Pulmonary artery endothelial cell (primary cell): ENCODE measurements at places on chromosomes 6 and 20.

- DNase-seq: no peak
Observed at GRCh38 chr6:125477156-125477555, 175.4 kb upstream of the HDDC2 start.

- no peak for DNase-seq
Observed at GRCh38 chr6:63307581-63308246, 12.1 kb downstream of the LGSN start.

- no peak for DNase-seq
Observed at GRCh38 chr6:128036808-128037570, 136.1 kb upstream of the THEMIS start.

GRCh38 chr20:19735446-19735845 lies 22.6 kb upstream of the RIN2 start:
- peak; percentile 77 for DNase-seq

DNA sequence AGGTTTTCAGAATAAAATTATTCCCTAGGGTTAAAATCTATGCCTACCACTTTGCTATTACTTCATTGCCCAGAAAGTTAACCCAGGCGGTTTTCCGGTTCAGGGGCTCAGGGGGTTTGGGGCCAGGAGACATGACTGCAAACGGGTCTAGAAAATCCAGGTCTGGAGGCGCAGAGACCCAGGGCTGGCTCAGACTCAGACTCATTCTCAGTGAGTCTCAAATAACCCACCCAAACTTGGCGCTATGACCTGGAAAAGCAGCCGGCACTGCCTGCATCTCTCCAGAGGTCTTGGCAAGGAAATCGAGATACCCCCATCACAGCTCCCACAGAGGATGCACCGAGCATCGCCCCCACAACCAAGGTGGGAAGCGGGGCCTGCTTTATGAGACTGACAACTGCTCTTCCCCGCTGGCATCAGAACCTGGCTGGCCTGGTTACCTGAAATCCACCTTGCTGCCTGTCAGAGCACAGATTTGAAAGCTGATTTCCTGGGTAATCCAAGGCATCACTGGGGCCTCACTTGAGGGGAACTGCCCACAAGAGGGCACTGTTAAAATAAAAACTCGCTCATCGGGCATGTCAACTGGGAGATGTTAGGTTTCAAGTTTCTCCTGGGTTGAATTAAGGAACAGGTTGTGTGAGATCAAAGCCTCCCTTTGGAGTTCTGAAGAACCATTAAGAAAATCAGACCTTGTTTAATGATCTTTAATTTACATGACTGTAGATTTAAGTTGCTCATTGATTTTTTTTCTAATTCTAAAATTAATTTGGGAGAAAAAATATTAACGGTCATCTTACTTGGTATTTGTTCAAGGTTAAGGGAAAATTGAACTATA lies 55.1 kb downstream of the KIF16B start:
- no peak for DNase-seq

GRCh38 chr6:138107078-138107751 lies at the start of gene PERP:
PERP (minus strand) TSS chr6:138107419; CDS start chr6:138107340, 79 bp downstream.
- DNase-seq: no peak

- DNase-seq: no peak
Observed at GRCh38 chr6:127332383-127332961, 10.9 kb downstream of the ECHDC1 start.

GRCh38 chr6:169971081-169971861 lies 219.8 kb downstream of the ERMARD start:
- no peak for DNase-seq

DNA sequence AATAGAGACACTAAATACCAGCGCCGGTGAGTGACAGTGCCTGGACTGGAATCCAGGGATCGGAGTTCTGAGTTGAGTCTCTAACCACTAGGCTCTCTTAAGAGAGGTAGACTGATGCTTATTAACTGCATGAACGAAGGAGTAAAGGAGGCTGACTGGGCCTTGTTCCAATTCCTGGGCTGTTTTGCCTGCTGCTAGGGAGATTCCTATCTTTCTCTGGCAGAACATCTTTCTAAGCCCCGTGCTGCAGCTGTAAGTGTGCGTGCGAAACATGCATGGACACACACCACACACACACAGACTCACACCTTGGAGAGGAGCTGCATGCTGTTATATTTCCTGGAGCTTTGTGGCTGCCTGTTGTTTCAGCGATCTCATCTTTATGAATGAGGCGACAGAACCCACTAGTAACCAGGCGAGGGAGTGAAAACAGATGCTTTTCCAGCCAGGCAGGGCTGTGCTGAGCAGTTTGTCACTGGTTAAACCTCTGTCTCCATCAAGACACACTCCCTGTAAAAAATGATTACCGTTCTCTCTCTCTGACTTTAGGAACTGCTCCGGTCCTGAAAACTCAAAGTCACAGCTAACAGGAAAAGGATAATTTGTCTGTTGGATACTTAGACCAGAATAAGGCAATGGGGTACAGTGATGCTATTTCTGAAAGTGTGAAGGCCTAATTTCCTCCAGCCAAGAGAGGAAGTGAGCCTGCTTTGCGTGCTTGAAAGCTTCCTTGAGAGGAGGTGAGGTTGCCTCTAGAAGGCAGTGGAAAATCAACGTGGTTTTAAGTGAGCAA lies 157.4 kb upstream of the ZNF217 start:
- DNase-seq: no peak

- DNase-seq: no peak
Observed at GRCh38 chr6:69398729-69399128, 398.1 kb downstream of the LMBRD1 start.

- no peak for DNase-seq
Observed at GRCh38 chr20:36717657-36718056, 28.2 kb downstream of the NDRG3 start.

- no peak for DNase-seq
Observed at GRCh38 chr6:77678048-77678447, 25.2 kb downstream of the MEI4 start.

DNA sequence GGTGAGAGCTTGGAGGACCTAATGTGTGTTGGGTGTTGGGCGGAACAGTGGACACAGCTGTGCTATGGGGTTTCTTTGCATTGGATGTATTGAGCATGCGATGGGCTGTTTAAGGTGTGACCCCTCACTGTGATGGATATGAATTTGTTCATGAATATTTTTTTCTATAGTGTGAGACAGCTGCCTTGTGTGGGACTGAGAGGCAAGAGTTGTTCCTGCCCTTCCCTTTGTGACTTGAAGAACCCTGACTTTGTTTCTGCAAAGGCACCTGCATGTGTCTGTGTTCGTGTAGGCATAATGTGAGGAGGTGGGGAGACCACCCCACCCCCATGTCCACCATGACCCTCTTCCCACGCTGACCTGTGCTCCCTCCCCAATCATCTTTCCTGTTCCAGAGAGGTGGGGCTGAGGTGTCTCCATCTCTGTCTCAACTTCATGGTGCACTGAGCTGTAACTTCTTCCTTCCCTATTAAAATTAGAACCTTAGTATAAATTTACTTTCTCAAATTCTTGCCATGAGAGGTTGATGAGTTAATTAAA lies 3.0 kb downstream of the HLA-A start:
- DNase-seq: no peak

DNA sequence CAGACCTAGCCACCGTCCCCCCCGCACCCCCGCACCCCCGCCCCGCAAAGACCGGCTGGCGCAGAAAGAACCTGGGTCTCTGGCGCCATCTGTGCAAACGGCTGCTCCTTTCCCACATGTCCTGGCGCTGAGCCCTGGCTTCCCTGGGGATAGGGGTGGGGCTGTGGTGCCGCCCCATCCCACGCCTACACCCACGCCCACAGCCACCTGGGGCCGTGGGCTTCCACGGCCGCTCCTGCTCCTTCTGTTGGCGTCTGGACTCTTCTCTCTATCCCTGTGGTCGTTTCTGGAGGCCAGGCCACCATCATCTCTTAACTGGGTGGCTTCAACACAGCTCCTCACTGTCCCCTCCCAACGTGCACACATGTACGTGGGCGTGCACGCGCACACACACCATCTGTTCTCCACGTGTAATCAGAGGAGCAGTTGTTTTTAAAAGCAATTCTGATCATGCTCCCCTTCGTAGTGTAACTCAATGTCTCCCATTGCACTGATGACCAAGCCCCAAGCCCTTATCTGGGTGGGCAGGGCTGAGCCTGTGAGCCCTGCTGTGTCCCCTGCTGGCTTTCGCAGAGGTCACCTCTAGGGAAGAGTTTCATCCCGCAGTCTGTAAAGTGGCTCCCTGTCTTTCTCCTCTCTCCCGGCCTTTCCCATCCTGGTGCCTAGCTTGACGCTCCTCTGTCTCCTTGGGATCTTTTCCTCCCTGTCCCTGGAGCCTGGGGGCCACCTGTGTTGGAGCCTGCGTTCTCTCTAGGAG lies 31.9 kb upstream of the FAM83D start:
- DNase-seq: no peak

DNA sequence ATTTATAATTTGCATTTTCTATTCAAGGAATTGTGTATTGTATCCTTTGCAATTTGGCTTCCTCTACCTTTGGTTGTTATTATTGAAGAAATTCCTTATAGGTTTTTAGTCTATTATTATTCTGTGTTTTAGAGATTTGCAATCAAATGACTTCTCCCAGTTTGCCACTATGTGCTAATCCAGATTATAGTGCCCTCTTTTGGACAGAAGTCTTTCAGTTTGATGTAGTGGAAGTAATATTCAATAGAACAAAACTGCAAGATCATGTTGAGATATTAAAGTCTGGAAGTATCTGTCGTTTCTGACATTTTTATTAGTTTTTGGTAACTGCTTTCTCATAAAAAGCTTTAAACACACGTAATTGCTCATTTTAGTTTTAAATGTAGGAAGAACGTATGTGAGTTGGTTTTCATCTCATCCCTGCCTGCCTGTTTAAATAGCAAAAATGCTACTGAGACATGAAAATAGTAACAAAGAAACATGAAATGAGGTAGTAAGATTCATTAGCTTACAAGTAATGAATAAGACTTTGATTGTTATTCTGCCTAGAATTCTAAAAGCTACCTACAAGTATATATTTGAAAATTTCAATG lies 72.8 kb downstream of the RTN4IP1 start:
- DNase-seq: no peak

DNA sequence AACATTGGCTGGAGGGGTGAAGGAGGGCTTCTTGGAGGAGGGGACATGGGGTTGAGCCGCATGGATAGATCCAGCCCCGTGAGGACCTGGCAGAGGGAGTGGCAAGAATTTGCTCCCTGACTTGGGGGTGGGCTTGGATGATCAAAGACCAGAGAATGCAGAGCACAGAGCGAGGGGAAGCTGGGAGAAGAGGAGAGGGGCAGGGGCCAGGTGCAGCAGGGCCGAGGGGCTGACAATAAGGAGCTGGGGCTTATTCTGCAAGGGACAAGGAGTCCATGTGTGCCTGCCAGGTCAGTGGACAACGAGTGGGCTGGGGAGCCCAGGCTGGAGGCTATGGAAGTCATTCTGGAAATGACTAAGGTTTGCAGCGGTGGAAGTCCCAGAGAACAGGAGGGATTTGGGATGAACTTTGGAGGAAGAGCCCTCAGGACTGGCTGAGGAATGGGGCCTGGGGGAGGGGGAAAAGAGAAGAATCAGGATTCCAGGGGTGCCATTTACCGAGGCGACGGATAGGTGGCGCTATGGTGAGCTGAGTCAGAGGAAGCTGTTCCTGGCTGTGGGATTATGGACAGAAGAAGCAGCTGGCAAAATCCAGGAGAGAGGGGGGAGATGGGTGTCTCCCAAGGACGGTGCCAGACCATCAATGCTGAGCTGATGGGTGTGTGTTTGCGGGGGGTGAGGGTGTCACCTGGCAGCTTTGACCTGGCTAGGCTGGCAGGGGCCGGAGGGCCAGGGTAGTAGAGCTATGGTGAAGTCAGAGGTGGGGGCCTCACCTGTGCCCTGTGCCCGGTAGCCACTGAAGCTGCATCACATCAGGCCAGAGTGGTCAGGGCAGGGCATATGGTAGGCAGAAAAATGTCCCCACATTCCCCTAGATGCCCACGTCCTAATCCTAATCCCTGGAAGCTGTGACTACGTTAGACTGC lies 7.8 kb downstream of the KCNG1 start:
- DNase-seq: peak; percentile 11

DNA sequence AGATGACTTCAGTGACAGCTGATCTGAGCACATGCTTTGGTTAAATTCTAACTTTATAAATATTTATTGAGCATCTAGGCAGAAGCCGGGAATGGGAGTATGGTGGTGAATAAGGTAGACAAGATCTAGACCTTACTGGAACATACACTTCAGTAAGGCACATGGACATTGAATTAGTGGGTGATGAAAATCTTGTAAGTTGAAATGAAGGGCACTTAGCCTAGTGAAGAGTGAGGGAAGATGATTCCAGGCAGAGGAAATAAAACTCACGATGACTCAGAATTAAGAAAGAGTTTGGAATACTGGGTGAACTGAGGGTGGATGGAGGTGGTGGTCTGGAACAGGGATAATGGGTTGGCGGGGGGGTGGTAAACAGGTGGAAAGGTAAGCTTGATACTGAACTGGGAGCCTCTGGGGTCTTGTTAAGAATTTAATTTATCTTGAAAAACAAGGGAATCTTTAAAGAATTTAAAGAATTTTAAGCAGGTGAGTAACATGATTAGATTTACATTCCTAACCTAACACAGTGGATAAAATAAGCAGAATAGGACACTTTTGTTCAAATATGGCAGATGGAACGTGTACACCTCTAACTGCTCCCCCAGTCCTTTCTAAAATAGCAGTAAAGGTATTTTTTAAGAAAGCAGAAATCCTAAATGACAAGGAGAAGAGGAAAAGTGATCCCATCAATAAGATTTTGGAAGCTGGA lies 75.2 kb upstream of the ARHGAP18 start:
- DNase-seq: no peak

GRCh38 chr20:53940907-53941545 lies 129.4 kb downstream of the BCAS1 start:
- DNase-seq: peak; percentile 70

DNA sequence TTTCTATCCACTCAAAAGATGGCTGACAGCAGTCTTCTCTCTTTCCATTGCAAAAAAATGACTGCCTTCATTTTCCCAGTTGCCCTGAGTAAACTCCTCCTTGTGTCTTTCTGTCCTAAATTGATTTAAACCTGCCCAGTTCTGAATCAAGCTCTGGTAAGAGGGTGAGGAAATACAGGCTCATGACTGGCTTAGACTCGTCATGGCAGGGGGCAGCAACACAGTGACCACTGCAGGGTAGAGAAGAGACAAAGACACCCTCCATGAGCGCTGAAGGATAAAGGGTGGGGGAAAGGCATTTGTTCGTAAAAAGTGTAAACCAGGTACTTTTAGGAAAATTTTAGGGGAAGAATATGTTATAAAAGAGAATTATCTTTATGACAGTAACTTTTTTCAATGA lies 738.2 kb upstream of the FLRT3 start:
- no peak for DNase-seq

- DNase-seq: no peak
Observed at GRCh38 chr6:161407581-161407980, 133.7 kb upstream of the AGPAT4 start.

GRCh38 chr6:89536231-89536630 lies 102.3 kb downstream of the LYRM2 start:
- no peak for DNase-seq

- DNase-seq: no peak
Observed at GRCh38 chr6:102114402-102114801, 720.9 kb downstream of the GRIK2 start.

DNA sequence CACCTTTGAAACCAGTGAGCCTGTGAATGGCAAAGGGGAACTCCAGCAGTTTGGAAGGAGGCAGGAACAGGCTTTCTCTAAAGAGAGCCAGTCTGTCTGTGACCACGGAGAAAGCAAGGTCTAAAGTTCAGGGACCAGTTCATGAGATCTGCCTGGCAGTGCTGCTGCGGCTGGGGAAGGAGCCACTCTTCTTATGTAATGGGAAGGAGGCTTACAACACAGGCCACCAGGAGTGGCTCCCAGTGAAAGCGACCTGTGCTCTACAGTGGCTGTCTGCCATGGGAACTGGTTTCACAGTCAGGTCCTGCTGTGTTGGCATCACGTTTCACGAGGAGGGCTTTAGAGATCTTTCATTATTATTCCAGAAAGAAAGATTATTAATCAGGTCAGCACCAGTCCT lies 291.9 kb upstream of the PRDM1 start:
- no peak for DNase-seq

- DNase-seq: no peak
Observed at GRCh38 chr6:111439171-111439570, 43.8 kb downstream of the REV3L start.
